ENCODE measurements at places on chromosomes 12 and 14.

GRCh38 chr12:457676-458075 is 2.1 kb upstream of the B4GALNT3 start:
- DNase-seq, result no peak

GRCh38 chr14:77036484-77037214 is 8.1 kb upstream of the IRF2BPL start:
- no peak for DNase-seq

GRCh38 chr12:24911271-24911791 is 37.6 kb downstream of the BCAT1 start:
- no peak for DNase-seq

DNA sequence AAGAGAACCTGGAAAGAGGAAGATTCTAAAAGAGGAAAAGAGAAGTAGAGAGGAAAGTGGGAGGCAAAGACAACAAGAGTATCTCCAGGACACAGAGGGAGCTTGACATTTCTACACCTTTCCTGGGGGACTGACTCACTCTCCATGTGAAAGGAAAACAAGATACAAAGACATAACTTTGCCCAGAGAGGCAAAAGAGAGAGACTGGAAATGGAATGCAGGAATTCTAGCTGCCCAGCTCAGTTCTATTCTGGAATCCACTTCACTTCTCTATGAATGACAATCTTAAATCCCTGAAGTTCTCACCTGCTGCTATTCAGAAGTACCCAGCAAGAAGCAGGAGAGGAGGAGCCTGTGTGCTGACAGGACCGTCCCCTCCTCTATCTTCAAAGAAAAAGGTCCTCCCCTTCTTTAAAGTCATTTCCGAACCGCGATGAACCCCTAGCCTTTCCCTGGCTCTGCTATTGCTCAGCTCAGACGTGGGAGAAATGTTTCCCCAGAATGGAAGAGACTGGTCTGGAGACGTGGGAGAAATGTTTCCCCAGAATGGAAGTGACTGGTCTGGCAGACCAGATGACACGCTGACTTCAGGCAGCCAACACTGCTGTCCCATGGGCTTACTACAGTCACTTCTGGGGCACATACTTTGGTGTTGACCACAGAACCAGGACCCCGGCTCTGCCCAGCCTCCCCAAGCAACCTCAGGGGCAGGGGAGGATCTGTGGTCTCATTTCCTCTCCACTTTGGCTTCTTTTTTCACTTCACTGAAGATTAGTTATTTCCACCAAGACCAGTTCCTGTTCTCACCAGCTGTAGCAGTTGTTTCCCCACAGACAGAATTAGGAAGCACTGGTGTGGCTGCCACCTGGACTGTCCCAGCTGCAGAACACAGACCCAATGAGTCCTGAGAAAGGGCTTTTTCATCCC is 8.3 kb downstream of the FMNL3 start:
- no peak for DNase-seq

GRCh38 chr12:50533971-50534370 is 29.2 kb downstream of the DIP2B start:
- DNase-seq, result no peak

GRCh38 chr12:1410794-1411193 is 183.6 kb downstream of the FBXL14 start:
- DNase-seq, result no peak

GRCh38 chr14:74596741-74597450 is 15.1 kb downstream of the LTBP2 start:
- DNase-seq, result no peak

- DNase-seq, result no peak
Measured at GRCh38 chr12:47052274-47052673, 27.1 kb upstream of the PCED1B start.

GRCh38 chr14:58430156-58430555 is 2.6 kb downstream of the KIAA0586 start:
- DNase-seq, result no peak

GRCh38 chr12:114974333-114974732 is 290.4 kb upstream of the TBX3 start:
- no peak for DNase-seq

- no peak for DNase-seq
Measured at GRCh38 chr12:125310461-125310860, 245.2 kb downstream of the AACS start.

- DNase-seq, result no peak
Measured at GRCh38 chr14:38989922-38990546, 113.0 kb downstream of the SEC23A start.

Data from NCI-H1105 (cell line).